Right cardiac atrium (tissue), 5 donors: ENCODE measurements at places on chromosomes 7 and 10.

- DNase-seq, result no peak
These were observed 195.6 kb downstream of the WDR37 start for GRCh38 chr10:1251769-1252168.

DNA sequence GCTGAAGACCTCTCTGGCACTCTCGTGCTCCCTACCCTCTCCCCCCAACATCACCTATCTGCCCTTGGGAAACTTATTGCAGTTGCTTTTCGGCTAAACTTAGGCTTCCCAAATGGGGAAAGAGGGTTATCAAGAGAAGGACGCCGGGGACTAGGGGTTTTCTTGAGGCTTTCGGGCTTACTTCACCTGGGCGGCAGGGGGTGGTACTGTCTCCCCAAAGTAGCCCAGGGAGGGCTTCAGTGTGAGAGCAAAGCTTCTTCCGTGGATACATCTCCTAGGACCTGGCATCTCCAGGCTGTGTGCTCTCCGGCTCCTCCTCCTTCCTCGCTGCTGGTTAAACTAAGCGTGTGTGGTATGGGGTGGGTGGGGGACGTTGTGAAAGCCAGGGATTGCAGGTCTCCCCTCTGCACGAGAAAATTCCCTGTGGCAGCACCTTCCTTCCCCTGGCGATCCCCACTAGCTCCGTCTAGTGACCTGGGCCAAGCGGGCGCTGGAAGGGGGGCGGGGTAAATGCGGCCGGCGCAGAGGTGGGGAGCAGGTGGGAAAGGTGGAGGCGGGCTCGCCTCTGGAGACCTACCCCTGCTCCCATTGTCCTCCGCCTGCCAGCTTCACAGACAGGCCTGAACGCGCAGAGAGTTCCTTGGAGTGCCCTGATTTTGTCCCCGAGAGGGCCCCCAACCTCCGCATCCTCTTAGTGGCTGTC is 1.1 kb downstream of the PLXDC2 start:
- peak; percentile 71 for DNase-seq

GRCh38 chr7:98192781-98193457 is 18.3 kb upstream of the BHLHA15 start:
- DNase-seq, result no peak

GRCh38 chr10:5643346-5644067 is 22.9 kb downstream of the ASB13 start:
- no peak for DNase-seq

GRCh38 chr7:117383483-117384189 is 43.7 kb downstream of the ASZ1 start:
- no peak for DNase-seq

GRCh38 chr7:12456506-12456905 is 52.8 kb upstream of the VWDE start:
- no peak for DNase-seq

DNA sequence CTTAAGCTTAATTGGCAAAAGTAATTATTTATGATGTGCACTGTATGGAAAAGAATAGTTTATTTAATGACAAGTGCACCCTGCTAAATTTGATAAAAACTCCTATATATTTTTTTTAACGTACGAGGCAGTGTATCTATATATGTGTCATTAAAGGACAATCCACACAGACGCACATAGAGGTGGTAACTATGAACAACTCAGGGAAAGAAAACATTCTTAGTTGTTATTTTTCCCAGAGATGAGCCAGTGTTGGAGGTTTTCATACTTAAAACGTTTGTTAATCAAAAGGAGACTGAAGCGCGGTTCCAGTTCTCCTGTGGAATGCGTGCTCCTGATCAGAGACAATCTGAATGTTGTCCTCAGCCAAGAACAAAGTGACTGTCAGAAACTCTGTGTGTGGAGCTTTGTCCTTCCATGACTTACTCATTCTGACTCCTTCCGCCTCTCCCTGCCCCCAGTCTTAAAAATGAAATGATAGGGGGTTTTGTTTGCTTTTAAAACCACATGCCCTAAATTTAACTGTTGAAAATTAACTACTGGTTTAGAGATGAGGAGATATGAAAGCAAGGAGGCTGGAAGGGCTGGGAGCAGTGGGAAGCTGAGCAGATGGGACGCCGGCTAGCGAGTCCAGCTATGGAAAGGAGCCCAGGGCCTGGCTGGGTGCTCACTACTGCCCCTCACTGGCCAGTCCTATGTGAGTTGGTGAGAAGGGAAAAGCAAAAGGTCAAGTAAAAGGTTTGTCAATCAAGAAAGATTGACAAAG is 99.6 kb downstream of the SVIL start:
- peak; percentile 66 for DNase-seq

- DNase-seq, result no peak
These were observed 48.4 kb upstream of the CUL1 start for GRCh38 chr7:148650232-148650858.
